ENCODE measurements at places on chromosomes 7 and 10.

- no peak for DNase-seq
Measured at GRCh38 chr10:110701617-110701971, 57.5 kb downstream of the RBM20 start.

- DNase-seq = no peak
Measured at GRCh38 chr10:17816199-17816598, 7.1 kb downstream of the MRC1 start.

- DNase-seq = no peak
Measured at GRCh38 chr7:44882899-44883298, 2.4 kb downstream of the PURB start.

DNA sequence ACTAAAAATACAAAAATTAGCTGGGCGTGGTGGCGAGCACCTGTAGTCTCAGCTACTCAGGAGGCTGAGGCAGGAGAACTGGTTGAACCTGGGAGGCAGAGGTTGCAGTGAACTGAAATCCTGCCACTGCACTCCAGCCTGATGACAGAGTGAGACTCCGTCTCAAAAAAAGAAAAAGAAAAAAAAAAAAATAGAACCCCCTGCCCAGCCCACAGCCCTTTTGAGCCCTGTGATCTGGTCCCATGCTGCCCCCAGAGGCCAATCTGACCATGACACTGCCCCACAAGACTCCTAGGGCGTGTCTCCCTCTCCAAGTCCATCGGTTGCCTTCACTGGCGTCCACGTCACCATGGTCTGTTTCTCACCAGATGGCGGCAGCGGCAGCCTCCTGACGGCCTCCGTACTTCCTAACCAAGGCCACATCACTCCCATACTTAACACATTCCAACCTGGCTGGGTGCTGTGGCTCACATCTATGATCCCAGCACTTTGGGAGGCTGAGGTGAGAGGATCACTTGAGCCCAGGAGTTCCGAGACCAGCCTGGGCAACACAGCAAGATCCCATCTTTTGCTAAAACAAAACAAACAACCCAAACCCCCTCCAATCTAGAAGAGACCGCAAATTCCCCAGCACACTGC, 18.0 kb downstream of the STX1A start:
- DNase-seq = peak; percentile 21

- peak; percentile 13 for DNase-seq
Measured at GRCh38 chr10:73998929-73999691, 1.2 kb downstream of the VCL start.

DNA sequence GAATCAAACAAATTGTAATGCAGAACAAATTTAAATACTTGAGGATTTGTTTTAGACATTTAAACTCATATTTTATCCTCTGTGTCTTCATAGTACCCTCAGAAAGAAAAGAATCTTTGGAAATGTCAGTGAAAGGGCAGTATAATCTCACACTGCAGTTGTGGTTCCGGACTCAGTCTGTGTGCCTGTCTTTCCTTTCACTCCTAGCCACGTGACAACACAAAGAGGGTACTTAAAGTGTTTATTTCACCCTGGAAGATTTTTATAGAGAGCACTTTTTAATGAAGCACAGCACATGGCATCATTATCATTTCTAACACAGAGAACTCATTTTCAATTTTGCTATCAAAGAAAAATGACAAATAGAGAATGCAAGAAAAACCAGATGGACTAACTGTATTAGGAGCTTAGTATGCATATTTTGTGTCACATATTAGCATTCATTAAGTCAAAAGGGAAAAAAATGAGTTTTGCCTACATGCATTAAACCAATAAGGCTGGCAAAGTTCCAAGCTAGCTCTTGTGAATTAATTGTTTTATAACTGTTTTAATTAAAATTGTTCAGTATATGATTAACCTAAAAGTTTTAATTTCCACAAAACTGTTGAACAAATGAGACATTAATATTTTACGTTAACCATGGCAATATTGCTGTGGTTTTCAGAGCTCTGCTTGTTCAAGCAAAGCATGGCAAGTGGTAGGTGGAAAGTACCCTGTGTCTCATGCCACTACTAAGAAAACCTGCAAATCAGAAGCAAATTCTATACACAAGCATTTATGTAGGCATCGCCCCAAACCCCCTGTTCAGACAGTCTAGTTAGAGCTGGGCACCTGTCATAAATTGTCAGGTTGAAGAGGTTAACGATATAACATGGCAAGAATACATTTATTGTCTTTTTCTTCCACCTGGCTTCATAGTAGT, 65.9 kb downstream of the AUTS2 start:
- no peak for DNase-seq

DNA sequence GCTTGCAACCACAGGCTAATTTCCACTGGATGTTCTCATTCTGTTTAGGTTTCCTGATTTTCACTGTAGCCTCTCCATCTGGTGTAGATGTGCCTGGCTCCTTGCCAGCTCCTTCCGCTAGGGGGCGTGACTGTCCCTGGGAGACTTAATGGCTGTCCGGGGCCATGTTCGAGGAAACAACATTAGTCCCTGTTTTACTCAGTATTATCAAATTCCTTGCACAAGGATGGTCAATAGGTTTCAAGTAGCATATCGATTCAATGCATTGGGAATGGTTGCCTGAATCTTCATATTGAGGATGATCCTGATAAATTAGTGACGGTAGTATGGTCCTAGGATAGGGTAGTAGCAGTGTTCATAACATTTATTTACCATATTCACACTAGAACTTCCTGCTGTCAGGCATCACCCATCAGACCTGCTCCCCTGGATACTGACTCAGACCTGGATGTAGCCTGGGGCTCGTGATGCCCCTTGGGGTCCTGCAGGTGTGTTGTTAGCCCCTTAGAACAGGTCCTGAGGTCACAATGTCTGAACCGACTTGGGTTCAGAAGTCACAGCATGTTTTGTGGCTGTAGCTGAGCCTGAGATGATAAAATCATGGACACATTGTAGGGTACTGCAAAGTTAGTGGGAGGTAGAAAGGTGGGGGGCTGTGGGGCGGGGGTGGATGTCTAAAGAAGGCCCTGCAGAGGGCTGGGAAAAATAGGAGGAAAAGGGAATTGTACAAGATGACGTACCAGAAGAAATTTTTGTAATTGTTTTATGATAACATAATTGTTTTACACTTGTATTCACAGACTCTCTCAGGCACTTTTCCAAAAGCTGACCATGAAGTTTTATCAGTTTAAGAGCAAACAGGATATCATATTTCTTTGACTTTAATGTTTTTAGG, 8.9 kb upstream of the EXOC6 start:
- peak; percentile 88 for DNase-seq

DNA sequence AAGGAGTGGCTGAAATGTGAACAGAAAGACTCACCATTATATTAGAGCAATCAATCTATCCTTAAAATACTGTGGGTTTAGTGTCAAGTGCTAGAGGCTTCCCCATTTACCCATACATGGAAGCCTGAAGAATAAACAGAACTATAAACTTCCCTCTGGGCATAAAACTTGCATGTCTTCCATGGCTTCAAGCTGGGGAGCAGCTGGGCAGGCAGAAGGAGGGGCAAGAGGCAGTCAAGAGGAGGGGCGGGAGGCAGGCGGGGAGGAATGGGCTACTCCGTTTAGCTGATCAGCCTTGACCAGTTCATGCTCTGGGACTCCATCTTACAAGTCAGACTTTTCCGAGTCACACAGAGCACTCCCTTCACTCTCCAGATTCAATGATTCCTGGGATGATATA, 3.5 kb upstream of the PRSS1 start:
- no peak for DNase-seq

DNA sequence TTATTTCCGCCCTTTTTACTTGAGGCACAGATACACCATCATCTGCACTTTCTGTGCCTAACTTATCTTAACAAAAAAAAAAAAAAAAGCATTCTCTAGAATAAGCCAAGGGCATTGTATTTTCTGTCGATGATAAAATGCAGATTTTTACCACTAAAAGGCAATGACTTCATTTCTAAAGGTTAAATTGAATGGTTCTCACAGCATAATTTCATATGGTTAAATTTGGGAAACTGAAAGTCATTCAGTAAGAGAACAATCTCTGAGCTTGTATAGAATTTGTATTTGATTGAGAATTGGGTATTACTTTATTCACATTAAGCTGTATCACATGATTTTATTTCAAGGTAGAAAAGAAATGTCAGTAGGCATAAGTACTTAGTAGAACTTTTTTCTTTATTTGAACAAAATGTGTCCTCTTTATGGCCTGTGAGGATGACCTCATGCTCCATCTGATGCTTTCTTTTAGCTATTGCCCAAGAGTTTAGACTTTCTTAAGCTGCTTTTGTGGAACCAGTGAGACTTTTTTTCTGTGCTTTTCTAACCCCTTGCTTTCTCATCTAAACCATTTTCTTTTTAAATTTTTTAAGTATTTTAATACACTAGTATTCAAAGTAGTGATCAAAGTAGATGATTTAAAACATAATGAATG, 110.3 kb downstream of the LRRC4 start:
- DNase-seq = no peak

DNA sequence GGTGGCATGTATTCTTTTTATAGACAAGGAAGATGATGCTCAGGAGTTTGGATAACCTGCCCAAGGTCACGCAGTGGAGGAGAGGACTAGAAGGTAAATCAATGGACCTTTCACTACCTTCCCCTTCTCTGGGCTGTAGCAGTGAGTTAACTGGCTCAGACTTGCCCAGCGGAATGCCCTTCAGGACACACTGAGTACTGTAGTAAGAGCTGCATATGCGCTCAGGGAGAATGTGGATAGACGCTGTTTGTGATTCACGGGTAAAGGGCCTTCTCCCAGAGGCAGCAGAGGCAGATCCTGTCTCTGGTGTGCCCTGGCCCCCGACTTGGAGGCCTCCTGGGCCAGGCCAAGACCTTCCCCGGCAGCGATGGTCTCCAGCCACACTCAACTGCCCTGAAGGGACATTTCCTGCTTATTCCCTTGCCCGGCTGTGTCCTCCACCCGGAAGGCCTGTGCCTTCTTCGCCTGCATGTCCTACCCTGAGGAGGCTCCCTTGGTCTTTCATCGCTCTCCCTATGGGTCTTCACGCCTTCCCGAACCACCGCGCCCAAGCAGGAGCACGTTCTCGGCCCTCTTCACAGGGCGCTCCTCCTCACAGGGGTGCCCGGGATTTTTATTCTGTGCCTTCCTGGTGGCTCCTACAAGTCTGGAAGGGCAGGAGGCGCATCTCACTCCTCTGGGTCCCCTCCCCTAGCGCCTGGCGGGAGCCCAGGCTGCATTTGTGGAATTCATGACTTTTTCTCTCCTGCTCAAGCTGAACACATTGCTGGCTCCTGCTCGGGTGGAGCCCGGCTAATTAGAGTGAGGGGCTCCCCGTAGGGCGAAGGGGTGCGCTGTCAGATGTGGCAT, 1.8 kb upstream of the IKZF1 start:
- DNase-seq = no peak

DNA sequence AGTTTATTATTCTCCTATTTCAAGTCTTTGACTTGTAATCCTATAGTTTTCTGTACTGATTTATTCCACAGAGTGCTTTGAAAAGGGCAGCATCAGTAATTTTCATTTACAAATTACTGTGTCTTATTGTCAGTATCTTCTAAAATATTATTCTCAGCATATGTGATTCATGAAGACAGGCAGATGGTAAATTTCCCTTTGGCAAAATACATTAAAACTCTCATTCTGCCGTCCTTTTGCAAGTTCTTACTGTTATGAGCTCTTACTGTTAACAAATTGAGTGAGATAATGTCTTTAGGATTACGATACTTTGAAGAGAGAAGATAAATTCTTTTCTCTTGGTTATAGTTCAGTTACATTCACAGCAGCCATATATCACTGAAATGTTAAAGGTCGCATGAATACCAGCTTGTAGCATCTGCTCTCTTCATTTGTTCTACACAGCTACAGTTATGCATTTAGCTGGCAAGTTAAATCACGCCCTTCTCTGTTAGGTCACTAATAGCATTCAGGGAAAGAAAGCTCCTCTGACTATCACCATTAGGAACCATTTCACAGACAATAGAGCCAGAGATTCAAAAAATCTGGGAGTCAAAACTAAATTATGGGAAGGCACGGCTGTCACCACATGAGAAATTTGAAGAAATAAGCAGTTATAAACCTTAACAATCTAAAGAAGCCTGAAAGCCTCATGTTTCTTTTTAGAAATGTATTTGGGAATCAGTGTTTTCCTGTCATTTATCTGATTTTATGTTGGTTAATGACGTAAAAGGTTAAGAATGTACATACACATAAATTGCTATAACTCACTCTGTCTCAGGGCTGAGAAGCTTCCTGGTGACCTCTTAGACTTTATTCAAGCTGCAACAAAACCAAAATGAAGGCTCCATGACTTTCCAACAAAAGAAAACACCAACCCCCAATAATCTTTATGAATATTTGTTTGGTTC, 109.6 kb upstream of the SP4 start:
- no peak for DNase-seq

DNA sequence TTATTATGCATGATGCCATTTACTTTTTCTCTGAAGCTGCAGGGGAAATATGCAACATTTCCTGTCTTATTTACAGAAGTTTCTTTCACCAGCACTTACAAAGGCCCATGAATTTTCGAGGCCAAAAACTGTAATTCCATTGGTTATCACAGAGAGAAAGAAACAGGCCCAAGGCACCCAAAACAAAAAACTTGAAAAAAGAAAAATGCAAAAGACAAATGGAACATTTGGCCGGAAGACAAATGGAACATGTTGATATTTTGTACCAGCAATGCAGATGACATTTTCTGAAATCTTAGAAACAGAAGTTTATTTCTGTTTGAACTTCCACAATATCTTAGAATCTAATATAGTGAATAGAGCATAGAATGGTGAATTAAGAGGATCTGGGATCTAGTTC, 56.3 kb upstream of the PNLIP start:
- DNase-seq = no peak

- DNase-seq = no peak
Measured at GRCh38 chr7:27997188-27997707, 183.3 kb downstream of the JAZF1 start.

GRCh38 chr10:74500026-74500704, 326.2 kb upstream of the KAT6B start:
- no peak for DNase-seq

GRCh38 chr7:12032146-12032545, 178.9 kb upstream of the TMEM106B start:
- DNase-seq = no peak

- DNase-seq = no peak
Measured at GRCh38 chr7:80135309-80136104, 876 bp downstream of the GNAI1 start.

- no peak for DNase-seq
Measured at GRCh38 chr10:63553031-63553430, 31.8 kb downstream of the REEP3 start.

Data from NCI-H1694 (cell line).